ENCODE measurements at places on chromosomes 5 and 9.

DNA sequence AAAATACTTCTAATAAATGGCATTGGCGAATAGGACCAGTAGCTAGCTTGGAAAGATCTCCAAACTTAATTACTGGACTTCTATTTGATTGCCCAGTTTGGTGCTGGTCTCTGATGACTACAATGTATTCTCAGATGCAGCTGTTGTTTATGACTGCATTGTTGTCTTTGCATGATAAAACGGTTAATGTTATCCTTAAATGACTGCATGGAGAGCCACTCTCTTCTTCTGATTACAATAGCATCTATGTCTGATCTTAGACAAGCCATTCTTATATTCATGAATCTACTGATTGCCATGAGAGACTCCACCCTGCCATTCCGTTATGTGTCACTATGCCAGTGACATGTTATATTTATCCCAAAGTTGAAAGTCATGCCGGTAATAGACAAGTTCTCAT, 42.9 kb upstream of the ERBIN start:
- no peak for DNase-seq

- no peak for DNase-seq
Measured at GRCh38 chr5:123178683-123179082, 89.6 kb downstream of the PRDM6 start.

DNA sequence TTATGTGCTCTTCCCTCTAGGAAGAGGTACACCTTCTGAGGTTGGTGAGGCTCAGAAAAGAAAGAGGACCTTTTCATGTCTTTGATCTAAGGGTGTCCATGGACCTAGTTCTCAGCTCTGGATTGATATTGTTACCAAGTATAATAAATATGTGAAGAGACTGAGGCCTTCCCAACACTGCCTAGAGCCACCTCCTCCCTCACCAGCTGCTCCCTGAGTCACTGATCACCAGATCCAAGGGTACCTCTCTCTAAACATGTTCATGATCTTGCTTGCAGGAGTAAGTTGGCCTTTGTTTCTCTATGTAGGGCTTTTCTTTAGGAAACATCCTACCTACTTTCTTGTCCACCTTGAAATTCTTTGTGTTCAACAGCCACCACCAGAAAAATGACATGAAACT, 218.8 kb upstream of the ADRA1B start:
- DNase-seq: no peak

GRCh38 chr5:44911501-44911900, 102.8 kb downstream of the MRPS30 start:
- DNase-seq: no peak

- DNase-seq: no peak
Measured at GRCh38 chr5:36628695-36629094, 22.3 kb downstream of the SLC1A3 start.

DNA sequence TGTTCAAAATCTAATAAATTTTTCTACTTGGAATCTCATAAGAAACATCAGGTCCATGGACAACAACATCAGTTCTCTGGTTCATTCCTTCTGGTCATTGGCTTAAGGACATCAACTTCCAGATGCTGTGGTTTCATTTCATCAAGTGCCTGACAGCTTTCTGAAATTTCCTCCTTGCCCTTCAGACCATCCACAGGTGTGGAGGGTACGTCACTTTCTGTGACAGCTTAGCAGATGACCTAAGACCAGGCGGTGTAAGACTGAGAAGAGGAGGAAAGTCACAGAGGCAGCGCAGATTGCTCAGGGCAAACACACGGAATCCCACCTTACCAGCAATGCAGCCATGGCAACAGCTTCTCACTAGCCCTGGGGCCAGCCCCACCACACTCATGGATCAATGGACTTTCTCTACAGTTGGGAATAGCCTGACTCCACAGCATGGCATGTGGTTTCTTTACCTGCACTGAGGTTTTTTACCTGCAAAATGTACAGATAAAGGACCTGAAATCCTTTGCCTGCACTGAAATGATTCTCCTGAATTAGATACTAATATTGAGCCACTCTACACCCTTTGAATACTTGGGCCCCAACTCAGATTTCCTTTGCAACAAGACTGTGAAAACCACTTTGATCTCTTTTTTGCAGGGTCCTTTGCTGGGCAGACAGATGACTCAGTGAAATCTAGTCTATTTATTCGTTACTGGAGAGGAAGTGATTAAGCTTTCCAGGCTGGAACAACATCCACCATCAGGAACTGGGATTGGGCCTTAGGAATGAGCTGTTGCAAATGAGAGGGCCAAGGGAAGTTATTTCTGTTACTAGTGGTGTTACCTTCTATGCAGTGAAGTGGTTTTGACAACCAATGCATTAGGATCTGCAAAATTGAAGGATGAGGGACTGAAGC, 26.9 kb downstream of the TICAM2 start:
- DNase-seq: no peak

- DNase-seq: peak; percentile 37
Measured at GRCh38 chr9:70421272-70422180, 7.1 kb upstream of the KLF9 start.

DNA sequence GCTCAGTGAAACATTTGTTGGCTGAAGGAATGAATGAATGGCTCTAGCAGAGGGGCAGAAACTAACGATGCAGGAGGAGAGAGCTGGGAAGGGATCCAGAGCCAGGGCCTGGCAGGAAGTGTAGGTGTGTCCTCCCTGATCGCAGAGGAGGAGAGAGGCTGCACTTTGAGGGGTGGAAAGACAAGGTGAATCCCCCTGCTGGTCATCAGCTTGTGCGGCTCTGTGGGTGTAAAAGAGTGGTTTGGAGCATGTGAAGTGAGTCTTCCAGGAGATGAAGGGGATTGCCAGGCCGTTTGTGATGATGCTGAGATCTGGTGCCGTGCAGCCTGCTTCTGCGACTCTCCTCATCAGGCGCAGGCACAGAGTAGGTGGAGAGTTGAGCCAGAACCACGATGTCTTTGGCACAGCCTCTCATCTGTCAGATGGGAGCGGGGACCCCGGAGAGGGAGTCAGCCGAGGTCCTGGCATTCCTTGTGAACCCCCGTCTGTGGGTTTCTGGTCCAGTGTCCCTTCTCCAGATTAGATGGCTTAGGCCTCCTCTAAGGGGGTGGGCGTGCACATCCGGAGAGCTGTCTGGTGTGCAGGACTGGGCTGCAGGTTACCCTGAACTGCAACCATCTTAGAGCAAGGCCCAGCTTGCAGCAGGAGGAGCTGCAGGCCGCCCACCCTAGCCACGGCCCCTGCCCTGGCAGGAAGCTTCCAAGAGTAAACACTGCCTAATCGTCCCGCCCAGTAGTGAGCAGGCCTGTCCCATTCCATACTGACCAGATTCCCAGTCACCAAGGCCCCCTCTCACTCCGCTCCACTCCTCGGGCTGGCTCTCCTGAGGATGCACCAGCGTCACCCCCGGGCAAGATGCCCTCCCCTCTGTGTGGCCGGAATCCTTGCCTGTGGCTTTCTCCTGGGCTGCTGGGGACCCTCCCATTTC, at the start of gene ADAMTS13:
Gene ADAMTS13, plus strand, starts transcription at position 753 of the 928 bp plus-strand sequence. Its CDS starts 77 bp downstream, at position 830.
- no peak for DNase-seq

- DNase-seq: no peak
Measured at GRCh38 chr5:142118155-142118686, 9.6 kb downstream of the NDFIP1 start.

- no peak for DNase-seq
Measured at GRCh38 chr9:124206391-124206790, 51.4 kb upstream of the NEK6 start.

DNA sequence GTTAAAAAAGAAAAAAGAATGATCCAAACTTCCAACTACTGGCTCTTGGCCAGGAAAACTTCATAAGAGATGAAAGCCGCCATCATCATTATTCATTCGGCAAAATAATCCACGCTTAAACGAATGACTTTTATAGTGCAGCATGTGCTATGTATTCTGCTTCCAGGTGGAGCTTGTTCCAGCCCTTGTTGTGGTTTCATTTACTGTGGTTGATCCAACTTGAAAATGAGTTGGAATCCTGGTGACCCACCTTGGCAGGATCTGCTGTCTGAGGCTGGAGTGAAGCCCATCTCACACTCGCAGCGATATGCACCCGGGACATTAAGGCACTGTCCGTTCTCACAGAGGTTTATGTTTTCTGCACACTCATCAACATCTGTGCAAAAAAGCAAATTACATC, 209.6 kb downstream of the FBN2 start:
- DNase-seq: no peak

GRCh38 chr5:165630261-165630778, 2124.9 kb downstream of the MAT2B start:
- DNase-seq: no peak

DNA sequence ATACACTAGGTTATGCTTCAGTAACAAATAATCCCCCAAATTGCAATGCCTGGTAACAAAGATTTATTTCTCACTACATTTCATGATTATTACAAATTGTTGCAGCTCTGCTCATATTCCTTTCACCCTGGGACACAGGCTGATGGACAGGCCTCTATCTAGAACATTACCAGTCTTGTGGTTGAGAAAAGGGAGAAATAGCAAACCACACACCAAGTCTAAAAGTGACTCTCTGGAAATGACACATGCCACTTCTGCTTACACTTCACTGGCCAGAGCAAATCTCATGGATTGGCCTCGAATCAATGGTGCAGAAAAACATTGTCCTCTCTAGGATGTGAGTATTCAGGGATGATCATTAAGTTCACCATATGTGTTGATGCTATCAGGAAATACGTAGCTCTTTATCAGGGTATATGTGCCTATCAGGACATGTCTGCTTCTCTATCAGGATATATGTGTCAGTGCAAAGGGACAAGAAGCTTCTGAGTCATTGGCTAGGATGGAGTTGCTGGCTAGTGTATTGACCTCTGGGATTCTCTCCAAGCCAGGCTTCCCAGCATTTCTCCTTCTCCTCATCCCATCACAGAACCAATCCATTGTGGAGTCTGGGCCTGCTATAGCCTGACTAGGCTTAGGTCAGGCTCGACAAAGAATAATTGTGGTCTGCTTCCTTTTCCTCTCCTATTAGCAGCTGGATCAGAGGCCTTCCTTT, 91.1 kb upstream of the CEP78 start:
- no peak for DNase-seq

GRCh38 chr5:39906146-39906545, 481.4 kb upstream of the DAB2 start:
- no peak for DNase-seq

GRCh38 chr5:61268871-61269270, 63.2 kb upstream of the ZSWIM6 start:
- DNase-seq: no peak

DNA sequence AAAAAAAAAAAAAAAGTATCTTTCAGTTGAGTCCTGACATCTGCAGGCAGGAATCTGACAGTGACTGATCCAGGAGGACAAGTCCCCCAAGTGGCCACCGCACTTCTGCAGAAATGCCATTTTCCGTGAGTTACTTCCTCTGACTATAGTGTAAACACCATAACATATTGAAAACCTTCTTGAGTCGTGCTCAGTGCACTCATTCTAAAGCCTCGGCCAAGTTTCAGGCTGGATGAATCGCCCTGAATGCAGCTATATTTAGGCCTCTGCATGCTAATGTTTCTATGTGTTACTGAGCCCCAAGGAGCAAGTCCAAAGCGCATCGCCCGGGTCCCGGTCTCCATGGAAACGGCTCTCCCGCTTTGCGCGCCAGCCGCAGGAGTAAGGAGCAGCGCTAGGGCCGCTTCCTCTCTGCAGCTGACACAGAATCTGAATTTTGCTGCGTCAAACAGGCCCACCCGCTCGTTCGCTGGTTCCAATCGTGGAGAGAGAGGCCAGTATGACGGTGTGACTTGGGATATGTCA, 335.4 kb downstream of the MSX2 start:
- DNase-seq: no peak

- DNase-seq: no peak
Measured at GRCh38 chr5:87570366-87570765, 157.6 kb upstream of the CCNH start.

DNA sequence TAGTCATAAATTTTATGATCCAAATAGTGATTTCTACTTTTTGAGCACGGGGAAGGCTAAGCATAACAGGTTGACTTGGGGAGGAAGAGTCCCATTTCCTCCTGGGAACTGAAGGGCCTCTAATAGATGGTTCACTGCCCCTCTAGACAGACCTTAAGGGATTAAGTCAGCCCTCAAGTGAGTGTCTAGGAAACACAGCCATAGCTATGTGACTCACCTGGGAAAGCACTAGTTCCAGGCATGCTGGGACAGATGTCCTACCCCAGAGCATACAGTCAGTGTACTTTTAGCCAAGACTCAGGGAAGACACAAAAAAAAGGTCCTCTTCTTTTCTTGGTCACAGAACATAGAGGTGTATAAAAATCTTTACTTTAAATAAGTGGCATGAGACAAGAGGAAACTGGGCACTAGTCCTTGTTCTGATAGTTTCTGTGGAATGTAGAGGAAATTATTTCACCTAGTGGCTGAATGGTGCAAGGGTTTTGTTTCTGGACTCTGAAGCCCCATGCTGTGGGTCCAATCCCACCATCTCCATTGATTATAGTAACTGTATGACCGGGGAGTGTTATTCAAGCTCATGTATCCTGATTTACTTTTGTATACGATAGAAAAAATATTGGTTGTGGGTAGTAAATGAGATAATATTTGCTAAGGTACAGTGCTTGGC, 86.0 kb downstream of the NREP start:
- DNase-seq: no peak

- DNase-seq: no peak
Measured at GRCh38 chr5:93532370-93532769, 48.6 kb downstream of the NR2F1-AS1 start.

DNA sequence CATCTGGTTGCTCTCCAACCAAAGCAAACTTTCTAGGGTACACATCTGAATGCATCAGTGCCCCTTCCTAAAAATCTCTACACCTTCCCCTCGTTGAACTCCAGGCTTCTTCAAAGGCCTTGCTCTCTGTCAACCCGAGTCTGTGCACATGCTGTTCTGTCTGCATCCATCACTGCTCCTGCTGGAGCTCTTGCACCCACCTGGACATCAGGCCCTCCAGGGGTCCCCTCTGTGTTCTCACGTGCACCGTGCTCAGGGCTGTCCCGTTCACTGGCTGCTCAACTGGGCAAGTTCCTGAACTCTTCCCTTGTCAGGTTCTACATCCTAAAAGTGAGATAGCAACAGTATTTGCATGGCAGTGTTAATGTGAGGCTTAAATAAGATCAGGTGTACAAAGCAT, 62.7 kb upstream of the ANGPTL2 start:
- DNase-seq: no peak

DNA sequence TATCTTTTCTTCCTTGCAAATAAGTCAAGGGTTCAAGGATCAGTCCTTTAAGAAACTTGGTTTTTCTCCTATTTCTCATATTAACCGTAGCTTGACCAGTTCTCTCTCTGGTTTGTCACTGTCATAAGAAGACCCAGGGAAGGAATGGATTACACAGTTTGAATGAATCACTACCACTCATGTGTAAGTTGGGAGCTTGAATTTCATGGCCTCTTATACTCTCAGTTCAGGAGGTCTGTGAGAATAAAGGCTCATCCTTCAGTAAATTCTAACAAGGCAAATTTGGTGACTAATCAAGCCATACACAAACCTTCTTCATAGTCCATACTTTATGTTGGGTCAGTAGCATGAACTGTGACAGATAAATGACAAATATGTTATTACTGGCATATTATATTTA, 323.1 kb upstream of the ACTBL2 start:
- DNase-seq: no peak

Data from stimulated activated CD4-positive, alpha-beta T cell treated with anti-CD3 and anti-CD28 coated beads, Interleukin-12 subunit alpha, Interleukin-12 subunit beta, amount 100 ng/mL, for 4 hours (primary cell).